Ovary (tissue), 10 donors: ENCODE measurements at places on chromosomes 2 and 18. TPM values are rescaled to one million over a fixed set of nuclear protein-coding genes. Genes with fewer than 3 reads are reported as not detected.

The LYG1 gene
- 3.1 TPM for total RNA-seq

The MBD1 gene
- 67.2 TPM for total RNA-seq

The D2HGDH gene
- total RNA-seq: 19.9 TPM

DNA sequence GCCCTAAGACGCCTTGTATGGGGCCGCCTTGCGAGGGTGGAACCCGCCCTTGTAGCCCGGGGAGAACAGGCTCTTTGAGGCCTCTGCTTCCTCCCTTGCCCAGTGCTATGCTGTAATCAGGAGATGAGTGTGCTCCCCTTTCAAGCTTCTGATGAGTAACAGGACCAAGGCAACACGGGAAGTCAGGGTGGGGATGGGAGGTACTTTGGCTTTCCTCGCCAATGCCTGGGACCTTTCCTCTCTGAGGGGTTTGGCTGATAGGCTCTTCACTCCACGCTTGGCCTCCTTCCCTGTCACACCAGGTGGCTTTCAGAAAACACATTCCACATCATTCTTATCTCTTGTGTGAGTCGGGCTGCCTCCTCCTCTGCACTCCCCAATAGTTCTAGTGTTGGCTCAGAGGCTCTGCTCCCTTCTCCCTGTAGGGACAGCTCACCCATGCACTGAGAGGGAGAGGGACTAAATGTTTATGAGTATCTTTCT lies 223.7 kb upstream of the TRIB2 start:
- peak; percentile 96 for DNase-seq

DNA sequence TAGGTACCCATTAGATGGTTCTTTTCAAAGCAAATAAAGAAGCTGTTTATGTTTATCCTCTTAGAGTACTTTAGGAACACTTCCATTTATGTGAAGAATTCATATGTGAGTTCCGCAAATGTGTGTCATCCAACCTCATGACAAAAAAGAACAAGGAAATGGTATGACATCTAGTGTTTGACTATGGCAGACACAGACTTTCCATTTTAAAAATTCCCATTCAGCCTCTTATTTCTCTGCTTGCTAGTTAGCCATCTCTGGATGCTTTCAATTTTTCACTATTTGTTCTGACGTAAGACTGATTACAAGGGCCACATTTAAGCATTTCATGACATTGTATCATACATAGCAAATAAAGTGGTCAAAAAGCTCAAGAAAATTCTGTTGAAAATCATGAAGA lies 103.0 kb downstream of the ZAP70 start:
- no peak for DNase-seq

The TUBA4A gene
- 16.0 TPM for total RNA-seq

GRCh38 chr2:169546756-169547155 lies 26.9 kb downstream of the FASTKD1 start:
- no peak for DNase-seq

GRCh38 chr2:119157850-119158511 lies 570 bp downstream of the C1QL2 start:
- no peak for DNase-seq
